ENCODE measurements at places on chromosomes 11 and 22.

DNA sequence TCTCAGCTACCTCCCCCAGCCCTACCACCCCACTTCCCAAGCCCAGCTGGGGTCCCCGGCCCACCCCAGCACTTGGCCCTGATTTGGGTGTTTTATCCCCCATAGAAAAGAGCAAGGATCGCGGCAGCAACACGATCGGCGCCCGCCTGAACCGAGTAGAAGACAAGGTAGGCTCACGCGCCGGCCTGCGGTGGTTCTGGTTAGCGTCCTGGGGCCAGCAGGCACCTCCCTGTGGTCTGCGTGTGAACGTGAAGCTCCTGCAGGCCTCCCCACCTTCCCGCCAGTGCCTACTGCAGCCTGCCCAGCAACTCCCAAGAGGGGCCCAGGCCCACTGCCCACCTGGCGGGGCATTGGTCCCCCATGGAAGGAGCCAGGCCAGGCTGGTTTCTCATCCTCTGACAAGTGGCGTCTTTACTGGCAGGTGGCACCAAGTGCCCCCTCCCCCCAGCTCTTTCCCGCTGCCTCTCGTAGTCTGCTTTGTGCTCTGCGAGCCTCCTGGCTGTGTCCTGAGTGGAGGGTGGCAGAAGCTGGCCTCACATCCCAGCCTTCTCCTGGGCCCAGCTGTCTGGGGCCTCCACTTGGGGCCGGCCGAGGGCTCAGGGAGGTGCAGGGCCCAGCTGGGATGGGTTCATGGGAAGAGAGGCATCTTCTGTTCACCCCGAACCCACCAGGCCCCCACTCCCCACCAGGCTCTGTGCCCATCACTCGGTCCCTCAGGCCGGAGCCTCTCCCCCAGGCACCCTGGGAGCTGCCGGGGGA, 78.3 kb upstream of the KCNQ1OT1 start:
- DNase-seq, result peak; percentile 64

- DNase-seq, result no peak
These were observed 34.6 kb upstream of the TMEM123 start for GRCh38 chr11:102487214-102487613.

DNA sequence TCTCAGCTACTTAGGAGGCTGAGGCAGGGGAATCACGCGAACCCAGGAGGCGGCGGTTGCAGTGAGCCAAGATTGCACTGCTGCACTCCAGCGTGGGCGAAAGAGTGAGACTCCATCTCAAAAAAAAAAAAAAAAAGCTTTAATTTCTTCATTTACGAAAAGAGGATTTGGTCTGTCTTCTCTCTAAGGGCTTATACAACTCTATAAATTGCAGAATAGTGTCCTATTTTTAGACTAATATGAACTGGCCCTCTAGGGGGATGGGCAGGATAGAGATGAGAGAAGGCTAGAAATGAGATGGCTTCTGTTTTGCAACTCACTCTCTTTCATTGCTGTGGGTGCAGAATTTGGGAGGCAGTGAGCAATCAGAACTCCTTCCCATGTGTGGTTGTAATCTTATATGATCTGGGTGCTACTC, 11.3 kb downstream of the MAML2 start:
- DNase-seq, result peak; percentile 83

DNA sequence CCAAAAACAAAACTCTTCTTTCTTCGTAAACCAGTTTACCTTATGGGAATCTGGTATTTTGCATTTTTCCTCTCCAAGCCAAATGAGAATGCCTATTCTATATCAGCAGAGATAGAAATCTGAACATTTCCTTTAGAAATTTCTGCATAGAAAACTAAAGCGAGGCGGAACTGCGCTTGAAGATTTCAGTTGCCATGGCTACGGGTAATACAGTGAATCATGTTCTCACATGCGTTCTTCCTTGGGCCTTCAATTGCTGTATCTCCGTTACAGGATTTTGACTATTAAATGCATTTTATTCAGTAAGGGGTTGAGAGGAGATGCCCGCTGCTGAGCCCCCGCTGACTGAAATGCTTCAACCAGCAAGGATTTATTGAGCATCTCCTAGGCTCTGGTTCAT, 108.2 kb upstream of the CRYBB3 start:
- no peak for DNase-seq

DNA sequence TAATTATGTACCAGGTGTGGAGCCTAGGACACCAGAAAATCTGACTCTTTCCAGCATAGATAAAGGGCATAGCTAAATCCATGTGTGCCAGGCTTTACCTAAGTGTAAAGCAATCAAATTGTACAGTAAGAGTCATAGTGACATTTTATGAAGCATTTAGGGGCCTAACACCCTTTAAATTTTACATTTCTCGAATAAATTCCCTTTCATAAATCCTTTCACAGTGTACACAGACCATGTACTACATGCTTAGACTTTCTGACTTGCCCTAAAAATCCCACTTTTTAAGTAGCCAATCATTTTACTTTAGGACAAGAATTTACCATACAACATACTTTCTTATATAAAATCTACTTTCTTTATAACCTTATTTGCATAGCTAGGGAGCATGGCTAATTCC, 727.6 kb upstream of the LUZP2 start:
- DNase-seq, result no peak

DNA sequence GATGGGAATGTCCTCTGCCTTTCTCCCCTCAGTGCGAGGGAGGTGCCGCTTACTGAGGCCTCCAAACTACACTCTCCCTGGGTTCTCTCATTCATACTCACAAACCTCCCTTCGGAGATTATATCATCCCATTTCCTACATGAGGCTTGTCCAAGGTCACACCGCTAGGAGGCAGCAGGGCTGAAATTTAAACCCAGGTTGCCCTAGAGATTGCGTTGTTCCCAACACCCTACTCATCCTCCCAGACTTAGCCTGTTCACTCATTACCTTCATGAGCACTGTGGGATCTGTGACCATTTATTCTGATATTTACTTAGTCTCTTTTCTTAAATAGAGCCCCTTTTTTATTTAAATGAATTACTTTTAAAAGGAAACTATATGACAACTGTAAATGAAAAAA, 31.1 kb downstream of the SDHAF2 start:
- DNase-seq, result no peak

- no peak for DNase-seq
These were observed 348.5 kb downstream of the JRKL start for GRCh38 chr11:96738311-96738710.

- DNase-seq, result no peak
These were observed 275.0 kb upstream of the SESN3 start for GRCh38 chr11:95505927-95506426.

DNA sequence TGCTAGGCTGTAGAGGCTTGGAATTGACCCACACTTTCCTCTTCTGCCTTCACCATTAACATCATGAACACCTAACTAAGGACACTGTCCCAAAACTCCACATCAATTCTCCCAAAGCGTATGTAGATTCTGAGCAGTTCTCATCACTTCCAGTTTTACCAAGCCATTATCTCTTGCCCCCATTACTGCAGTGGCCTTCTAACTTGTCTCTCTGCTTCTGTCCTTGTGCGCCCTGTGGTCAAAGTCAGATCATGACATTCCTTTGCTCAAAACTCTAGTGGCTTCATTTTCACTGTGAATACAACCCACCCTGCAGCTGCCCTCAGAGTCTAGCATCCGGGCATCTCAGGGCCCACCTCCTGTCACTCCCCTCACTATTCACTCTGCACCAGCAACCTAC, 13.1 kb upstream of the TOP3B start:
- no peak for DNase-seq

- no peak for DNase-seq
These were observed 66.7 kb upstream of the LMO1 start for GRCh38 chr11:8330404-8330803.

- DNase-seq, result no peak
These were observed 102.7 kb downstream of the NECTIN1 start for GRCh38 chr11:119626197-119626841.

DNA sequence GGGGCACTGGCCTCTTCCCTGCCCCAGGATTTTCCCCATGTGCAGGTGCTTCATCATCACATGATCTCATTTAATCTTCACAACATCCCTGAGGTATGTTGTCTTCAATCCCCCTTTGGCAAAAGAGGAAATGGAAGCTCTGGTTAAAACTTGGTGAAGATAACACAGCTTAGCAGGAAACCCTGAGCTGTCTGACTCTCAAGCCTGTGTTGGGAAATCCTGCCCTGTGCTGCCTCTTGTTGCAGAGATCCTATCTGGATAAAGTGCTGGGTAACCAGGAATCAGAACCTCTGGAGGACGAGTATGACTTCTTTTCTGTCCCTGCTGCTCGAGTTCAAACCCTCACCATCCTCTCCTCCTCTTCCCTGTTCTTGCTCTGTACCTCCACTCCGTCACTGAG, 13.1 kb upstream of the E2F8 start:
- DNase-seq, result no peak

GRCh38 chr11:123511037-123511870, 81.2 kb downstream of the GRAMD1B start:
- peak; percentile 86 for DNase-seq

DNA sequence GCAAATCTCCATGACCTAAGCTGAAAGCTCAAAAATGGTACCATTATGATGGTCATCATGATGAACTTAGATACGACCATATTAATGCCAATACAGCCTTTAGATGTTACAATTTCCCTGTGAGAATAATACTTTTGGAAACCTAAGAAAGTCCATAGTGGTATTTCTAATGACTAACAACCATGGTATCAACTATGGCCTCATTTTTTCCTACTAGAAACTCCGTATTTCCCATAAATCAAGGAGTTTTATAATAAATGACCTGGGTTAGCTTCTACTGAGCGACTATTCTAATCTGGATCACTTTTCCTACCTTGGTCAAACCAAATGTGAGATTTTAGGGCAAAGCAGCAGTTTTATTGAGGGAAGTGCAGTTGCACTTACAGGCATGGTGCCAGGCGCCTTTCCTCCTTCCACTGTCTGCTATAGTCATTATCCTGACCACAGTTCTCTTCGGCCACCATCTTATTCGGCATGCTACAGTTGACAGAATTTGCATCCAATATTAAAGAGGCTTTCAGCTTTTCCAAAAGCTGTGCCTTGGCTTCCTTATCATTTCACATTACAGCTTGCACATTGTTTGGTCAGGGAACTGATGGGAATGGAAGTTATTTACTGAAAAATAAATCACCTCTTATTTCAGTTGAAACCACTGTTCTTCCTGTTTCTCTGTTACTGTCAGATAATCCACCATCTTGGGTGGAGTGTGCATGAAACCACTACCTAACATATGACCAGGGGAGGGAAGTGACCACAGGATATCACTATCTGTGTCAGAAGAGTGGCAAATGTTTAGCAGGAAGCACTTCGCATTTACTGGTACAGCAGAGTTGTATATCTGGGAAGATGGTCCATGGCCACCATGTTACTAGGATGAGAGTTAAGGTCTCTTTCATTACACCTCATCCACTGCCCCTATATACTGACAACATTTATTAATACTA, 74.5 kb upstream of the PICALM start:
- no peak for DNase-seq

DNA sequence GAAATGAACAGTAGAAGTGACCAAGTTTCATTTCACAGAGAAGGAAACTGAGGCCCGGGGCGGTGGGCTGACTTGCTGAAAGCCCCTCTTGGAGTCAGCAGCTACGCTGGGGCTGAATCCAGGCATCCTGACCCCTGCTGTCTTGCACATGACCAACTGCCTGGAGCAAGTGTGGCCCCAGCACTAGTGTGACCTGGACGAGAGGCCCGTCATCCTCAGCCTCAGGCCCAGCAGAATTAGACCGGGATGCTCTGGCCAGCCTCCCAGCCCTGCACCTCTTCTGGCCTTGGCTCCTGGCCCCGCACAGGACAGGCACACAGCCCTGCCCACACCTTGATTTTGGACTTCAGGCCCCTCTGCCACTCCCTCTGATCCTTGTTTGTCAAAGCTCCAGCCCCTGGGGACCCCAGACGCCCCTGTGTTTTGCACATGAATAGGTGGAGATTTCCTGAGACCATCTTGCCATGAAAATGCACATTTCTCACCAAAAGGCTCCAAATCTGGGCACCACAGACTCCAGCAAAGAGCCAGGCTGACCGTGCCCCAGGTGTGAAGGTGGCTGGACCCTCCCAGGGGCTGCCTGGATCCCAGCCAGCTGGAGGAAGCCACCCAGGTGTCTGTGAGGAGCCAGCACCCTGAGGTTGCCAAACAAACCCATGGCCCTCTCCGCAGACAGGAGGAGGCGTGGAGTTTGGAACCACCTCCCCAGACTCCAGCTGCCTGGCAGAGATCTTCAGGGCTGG, 24.9 kb downstream of the FGF4 start:
- DNase-seq, result no peak

- no peak for DNase-seq
These were observed 72.1 kb upstream of the TCF20 start for GRCh38 chr22:42342426-42343120.

DNA sequence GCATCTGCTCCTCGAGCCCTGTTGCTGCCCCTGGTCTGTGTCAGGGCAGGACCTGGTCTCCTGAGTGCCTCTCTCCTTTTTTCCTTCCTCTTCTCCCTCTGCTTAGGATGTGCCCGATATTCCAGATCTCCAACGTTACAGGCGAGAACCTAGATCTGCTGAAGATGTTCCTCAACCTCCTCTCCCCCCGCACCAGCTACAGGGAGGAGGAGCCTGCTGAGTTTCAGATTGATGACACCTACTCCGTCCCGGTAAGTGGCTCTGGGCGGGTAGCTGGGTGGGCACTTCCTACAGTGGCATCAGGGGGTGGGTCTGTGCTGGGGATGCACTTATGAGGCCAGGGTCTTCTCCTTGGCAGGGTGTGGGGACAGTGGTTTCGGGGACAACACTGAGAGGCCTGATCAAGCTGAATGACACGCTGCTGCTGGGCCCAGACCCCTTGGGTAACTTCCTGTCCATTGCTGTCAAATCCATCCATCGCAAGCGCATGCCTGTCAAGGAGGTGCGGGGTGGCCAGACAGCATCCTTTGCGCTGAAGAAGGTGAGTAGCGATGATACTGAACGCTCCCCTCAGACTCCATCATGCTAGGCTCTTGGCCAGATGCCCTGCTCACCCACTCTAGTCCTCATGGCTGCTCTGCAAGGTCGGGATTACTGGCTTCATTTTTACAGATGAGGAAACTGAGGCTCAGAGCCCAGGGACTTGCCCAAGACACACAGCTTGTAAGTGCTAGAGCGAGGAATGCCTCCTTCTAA, 20.3 kb downstream of the GTPBP1 start:
- DNase-seq, result no peak

GRCh38 chr11:82864268-82864667, 36.0 kb downstream of the PRCP start:
- peak; percentile 81 for DNase-seq

GRCh38 chr11:2114430-2115241, 24.6 kb downstream of the IGF2 start:
- DNase-seq, result no peak

DNA sequence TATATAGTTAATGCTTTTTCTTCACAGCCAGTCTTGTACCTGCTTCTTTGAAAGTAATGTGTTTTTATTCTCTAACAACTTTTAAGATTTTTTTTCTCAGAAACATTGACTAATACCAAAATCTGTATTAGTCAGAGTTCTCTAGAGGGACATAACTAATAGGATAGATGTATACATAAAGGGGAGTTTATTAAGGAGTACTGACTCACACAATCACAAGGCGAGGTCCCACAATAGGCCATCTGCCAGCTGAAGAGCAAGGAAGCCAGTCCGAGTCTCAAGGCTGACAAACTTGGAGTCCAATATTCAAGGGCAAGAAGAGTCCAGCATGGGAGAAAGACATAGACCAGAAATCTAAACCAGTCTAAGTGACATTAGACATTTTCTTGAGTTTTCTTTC, 140.0 kb downstream of the RAB38 start:
- DNase-seq, result no peak

- no peak for DNase-seq
These were observed 3.8 kb downstream of the TPCN2 start for GRCh38 chr11:69052343-69053168.

- DNase-seq, result no peak
These were observed 24.7 kb downstream of the PACSIN2 start for GRCh38 chr22:42990131-42990838.
